Stimulated activated CD4-positive, alpha-beta T cell treated with anti-CD3 and anti-CD28 coated beads, Interleukin-12 subunit alpha, Interleukin-12 subunit beta, amount 100 ng/mL, for 4 hours (primary cell): ENCODE measurements at places on chromosomes 16 and 17.

- no peak for DNase-seq
Measured at GRCh38 chr17:82858376-82859126, 18.7 kb upstream of the ZNF750 start.

DNA sequence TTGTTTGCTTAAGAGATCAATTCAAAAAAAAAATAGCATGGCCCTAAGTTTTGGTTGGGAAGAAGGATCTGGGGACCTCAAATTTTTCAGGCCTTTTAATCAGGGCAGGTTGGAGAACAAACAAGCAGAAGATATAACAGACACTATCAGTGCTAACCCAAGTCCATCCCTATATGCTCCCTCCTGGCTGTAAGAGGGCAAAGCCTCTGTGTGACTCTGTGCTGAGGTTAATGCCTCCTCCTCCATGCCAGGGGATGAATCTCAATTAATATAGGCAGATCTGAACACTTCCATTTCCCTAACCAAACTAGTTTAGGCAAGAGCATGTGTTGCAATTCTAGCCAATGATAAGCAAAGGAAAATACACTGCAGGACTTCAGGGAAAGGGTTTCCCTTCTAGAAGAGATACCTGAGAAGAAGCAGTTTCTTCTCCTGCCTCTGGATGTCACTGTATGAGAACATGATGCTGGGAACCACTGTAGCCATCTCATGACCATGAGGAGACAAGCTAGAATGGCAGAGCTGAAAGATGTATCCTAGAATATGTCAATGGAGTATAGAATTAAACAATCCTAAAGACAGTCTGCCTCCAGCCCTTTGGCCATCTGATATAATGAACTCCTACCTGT, 76.0 kb downstream of the CHD9NB start:
- no peak for DNase-seq

GRCh38 chr17:3808701-3809100, 7.7 kb upstream of the ITGAE start:
- DNase-seq: no peak

GRCh38 chr17:60305141-60305540, 86.8 kb downstream of the USP32 start:
- peak; percentile 3 for DNase-seq

GRCh38 chr17:56536766-56537165, 56.7 kb upstream of the NOG start:
- DNase-seq: no peak

GRCh38 chr16:55033225-55034156, 102.8 kb downstream of the IRX5 start:
- no peak for DNase-seq

DNA sequence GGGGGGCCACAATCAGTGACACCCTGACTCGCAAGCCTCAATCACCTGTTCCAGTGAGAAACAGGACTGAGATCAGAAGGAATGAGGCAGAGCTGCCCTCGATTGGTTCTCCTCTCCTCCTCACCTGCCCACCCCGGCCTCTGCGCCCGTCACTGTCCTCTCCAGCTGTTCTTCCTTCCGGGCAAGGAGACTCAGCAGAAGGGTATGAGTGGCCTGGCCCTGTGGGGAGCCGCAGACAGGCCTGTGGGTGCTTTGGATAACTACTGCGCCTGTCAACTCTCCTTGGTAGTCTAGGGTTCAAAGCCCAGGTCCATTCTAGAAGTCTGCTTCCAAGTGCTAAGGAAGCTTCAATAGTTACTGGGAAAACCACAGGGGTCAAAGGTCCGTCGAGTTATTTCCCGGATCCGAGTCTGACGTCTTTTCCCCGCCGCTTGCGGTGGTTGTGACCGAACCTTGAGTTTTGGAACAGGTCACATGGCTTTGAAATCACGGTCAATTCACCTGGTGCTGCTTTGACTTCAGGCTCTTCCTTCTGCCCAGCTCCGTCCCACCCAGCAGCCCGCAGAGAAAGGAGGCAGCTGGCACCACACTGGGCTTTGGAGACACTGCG, 8.3 kb downstream of the CARD14 start:
- no peak for DNase-seq

- no peak for DNase-seq
Measured at GRCh38 chr17:63790057-63790456, 16.1 kb downstream of the DDX42 start.

DNA sequence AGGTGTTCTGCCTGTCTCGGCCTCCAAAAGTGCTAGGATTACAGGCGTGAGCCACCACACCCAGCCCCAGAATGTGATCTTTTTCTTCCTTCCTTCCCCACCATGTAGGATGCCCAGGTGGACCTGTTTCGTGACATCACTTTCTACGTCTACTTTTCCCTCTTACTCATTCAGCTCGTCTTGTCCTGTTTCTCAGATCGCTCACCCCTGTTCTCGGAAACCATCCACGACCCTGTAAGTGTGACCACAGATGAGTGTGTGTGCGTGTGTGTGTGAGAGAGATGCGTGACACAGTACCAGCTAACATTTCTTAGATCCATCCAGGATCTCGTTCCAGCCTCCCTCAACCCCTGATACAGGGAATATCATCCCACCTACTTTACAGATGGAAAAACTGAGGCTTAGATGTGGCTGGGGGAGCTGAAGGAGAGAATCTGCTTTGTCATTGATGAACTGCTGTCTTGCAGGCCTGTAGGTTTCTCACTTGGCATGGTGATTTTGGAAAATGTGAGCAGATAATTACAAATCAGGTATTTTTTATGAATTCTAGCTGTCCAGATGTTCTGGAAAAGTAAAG, 67.1 kb downstream of the ABCC1 start:
- DNase-seq: no peak

GRCh38 chr17:35731917-35732805, 722 bp downstream of the RASL10B start:
- DNase-seq: no peak

- DNase-seq: no peak
Measured at GRCh38 chr16:64679976-64680690, 441.7 kb downstream of the CDH11 start.

DNA sequence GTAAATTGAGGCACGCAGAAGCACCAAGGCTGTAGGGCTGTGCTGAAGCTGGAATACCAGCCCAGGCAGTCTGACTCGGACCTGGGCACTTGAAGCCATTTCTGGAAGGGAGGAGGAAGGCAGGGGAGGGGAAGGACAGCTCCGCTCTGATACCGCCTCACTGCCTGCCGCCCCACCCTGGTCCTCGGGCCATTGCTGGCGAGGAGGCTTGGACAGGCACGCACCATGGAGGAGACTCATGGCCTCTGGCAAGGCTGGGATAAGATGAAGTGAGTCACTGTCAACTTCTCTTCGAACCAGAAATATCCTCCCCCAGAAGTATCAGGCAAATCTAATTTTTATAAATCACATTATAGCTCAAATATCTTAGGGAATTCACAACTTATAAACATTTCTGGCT, 81.3 kb downstream of the SDK2 start:
- no peak for DNase-seq

- peak; percentile 25 for DNase-seq
Measured at GRCh38 chr16:71441348-71442050, 355 bp downstream of the TLE7 start.

- DNase-seq: no peak
Measured at GRCh38 chr16:82156761-82157533, 13.1 kb downstream of the MPHOSPH6 start.

DNA sequence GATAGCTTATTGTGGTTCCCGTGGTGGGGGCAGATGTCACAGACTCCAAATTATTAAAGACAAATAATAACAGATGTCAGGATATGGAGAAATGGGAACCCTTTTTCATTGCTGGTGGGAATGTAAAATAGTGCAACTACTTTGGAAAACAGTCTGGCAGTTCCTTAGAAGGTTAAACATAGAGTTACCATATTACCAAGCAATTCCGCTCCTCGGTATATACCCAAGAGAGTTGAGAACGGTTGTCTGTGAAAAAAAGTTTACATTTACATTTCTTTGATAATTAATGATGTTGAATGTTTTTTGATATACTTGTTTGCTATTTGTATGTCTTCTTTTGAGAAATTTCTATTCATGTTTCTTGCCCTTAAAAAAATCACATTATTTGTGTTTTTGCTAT, 41.2 kb downstream of the OR1D5 start:
- no peak for DNase-seq

DNA sequence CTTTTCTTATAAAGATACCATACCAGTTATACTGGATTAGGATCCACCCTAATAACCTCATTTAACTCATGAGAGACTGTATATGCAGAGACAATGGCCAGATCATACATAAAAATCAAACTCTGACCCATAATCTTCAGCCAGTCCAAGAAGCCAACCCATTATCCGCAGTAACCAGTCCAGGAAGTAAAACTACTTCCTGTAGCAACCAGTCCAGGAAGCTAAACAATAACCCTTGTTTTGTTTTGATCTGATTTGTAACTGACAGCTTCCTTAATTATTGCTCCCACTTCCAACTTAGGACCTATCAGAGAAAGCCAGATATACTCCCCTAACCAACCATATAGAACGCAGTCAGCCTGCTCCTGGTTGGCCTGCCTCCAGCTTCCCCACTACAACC, 19.2 kb upstream of the SSTR2 start:
- no peak for DNase-seq

DNA sequence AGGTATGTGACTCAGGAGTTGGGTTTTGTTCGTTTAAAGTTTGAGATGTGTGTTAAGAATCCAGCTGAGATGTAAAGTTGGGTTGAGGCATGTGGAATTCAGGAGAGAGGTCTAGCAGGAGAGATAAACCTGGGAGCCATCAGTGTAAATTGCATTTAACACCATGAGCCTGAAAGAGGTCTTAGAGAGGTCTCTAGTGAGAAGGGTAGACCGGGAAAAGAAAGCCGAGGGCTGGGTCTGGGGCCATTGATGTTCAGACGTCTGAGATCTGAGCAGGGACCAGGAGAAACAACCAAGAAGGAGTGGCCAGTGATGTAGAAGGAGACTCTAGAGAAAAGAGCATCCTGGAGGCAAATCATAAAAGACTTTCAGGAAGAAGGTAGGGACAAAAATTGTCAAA, 44.1 kb upstream of the PIRT start:
- no peak for DNase-seq

DNA sequence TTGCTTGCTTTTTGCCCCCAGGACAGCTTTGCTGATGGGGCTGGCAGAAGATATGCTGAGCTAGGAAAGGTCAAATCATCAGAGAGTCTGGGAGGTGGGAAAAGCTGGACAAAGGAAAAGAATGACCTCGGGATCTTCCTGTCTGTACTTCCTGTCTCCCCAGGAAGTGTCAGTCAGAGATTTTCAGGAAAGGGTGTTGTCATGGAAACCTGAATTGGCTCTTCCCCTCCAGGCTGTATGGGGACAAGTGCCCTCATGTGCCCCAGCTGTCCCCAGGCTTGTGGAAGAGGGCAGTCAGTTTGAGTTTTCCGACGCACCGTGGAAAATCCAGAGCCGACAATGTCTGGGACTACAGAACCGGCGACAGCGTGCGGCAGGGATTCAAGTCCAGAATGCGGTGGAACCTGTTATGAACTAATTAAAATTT, 122.7 kb upstream of the ZFHX3 start:
- DNase-seq: no peak

GRCh38 chr17:43970366-43970765, 16.6 kb upstream of the PYY start:
- DNase-seq: no peak

- no peak for DNase-seq
Measured at GRCh38 chr17:27414694-27415093, 41.6 kb upstream of the KSR1 start.

DNA sequence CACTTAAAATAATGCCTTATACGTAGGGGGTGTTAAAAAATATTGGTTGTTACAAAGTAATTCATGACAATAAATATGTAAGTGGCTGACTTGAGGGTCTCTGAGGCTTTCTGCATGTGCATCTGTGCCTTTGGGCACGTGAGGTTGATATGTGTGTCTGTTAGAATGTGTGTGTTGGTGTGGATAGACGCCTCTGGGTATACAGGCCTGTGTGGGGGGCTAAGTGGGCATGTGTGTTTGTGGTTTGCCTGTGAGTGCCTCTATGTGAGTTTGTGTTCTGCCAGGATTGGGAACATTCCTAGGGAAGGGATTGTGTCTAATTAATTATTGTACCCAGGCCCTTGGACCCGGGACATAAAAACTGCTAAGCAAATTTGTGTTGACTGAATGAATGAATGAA, 19.0 kb downstream of the GP2 start:
- DNase-seq: no peak
